Stimulated activated CD4-positive, alpha-beta T cell treated with anti-CD3 and anti-CD28 coated beads, Interleukin-4, amount 100 ng/mL, for 1 hour (primary cell): ENCODE measurements at places on chromosomes 12 and 14.
A peak's percentile ranks its signal among the peaks of the same experiment; 100 is the strongest.

DNA sequence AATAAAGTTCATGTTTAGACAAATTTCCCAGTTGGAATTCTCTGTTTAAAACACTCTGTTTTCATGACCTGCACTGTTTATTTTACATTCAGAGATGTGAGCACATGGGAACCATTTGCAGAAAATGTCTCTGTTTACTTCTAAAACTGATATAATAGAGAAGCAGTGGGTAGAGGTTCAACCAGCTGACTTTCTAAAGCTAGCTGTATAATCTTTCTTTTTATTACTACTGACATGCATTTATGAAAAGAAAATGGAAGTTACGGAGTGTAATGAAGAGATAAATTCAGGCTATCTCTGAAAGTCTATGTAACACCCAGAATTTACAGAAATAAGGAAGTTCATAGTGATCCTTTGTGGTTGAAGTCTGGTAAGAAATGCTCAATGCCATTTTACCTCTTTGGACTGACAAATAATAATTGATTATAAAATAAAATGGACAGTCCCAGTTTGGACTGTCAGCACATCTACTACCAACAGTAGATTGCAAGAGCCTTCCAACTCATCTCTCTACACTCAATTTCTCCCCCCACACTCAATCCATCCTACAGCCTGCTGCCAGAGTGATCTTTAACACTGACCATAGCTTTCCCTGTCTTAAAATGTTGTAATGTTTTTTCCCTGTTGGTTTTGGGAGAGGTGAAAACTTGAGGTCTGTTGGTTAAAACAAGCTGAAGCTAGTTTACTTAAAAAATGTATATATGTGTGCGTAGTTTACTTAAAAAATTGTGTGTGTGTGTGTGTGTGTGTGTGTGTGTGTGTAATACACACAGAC is 137.4 kb downstream of the AEBP2 start:
- DNase-seq: no peak

- DNase-seq: no peak
Observed at GRCh38 chr12:111355201-111355925, 13.5 kb downstream of the PHETA1 start.

DNA sequence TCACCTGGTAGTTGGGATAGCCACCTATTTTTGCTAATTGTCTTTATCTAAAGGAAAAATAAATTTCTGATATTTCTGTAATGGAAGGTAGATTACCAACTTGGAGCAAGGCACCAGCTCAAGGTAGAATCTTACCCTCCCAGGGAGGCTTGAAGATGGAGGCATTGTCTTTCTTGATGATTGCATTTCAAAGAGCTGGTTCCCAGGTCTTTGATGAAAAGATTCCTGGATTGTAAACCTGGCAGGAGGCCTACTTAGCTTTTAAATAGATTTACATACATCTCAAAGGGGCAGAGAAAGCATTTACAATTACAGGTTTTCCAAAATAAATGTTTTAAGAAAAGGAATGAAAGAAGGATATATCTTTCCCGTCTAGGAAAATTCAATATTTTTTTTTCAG is 729.2 kb downstream of the LRFN5 start:
- DNase-seq: no peak

DNA sequence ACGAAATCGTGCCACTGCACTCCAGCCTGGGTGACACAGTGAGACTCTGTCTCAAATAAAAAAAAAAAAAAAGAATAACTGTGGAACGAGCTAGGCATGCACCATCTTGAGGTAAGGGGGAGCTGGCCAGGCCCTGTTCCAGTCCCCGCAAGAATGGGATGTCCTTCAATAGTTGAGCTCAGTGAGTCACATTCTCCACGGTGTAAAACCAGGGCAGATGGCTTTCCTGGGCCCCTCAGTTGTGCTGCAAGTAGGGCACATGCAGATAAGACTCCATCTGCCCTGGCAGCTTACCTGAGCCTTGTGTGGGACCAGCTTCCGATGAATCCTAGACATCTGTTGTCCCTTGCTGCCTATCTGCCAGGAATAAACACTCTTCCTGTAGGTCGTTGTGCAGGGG is 312.1 kb downstream of the VRK1 start:
- no peak for DNase-seq

GRCh38 chr12:103969391-103969790 is 3.7 kb downstream of the TDG start:
- DNase-seq: no peak

- no peak for DNase-seq
Observed at GRCh38 chr12:110217996-110218674, 62.9 kb upstream of the ATP2A2 start.

GRCh38 chr12:26773313-26774104 is 59.5 kb downstream of the ITPR2 start:
- DNase-seq: no peak

GRCh38 chr12:98698603-98699463 is 53.7 kb downstream of the APAF1 start:
- peak; percentile 38 for DNase-seq

DNA sequence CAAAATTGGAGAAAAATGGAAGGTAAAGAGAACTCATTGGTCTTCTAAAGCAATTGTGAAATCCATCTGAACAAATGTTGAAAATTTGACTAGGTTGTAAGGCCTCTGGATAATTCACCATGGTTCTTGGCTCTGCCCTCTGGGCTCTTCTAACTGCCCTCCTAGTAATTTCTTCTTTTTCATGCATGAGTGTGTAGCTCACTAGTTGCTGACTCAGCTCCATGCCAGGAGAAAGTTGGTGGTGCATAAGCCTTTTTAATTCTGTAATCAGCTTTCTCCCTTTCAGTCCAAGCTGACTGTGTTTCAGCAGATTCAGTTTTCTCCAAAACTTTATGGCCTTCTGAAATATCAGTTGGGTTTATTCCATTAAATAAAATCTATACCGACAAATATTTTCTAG is 877.8 kb upstream of the ATXN7L3B start:
- DNase-seq: no peak

DNA sequence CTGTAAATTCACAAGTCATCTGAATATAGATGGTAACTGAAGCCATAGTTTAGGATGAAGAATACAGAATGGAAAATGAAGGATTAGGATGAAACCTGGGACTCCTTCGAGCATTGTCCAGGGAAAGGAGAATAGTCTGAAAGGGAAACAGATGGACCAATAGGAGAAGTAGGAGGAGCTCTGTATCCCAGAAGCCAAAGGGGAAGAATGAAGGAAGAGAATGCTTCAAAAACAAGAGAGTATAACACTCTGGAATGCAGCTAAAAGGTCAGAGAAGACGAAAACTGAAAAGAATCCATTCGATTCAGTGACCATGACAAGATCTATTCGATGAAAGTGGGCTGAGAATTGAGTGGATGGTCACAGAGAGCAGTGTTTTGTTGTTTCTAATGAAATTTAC is 1.0 kb downstream of the GMFB start:
- DNase-seq: no peak

DNA sequence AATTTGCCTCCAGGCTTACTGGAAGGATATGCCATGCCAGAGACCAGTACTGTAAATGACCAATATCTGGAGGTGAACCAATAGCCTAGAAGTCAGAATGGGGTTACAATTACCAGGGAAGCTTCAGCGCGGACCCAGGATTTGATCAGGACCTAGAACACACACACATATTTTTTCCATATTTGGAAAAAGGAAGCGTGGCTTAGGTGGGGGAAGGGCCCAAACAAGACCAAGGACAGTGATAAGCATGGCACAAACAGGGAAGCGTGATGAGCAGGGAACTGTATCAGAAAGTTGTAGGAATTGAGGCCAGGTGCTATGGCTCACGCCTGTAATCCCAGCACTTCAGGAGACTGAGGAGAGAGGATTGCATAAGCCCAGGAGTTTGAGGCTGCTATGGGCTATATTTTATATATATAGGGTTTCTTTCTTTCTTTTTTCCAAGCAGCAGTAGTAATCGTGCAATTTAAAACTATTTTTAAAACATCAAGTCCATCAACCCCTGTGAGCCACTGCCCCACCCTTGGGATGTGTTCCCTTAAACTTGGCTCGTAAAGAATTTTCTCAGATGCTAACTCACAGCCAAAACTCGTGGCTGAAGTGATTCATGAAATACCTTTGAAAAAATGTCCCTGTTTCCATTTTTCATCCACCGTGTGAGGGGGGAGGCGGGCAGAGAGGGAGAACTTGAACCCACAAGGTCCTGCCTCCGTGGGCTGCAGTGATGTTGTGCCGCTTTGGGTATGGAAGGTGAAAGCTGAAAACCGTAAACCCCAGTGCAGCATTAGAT is 16.7 kb downstream of the HRK start:
- no peak for DNase-seq

GRCh38 chr14:99254328-99255009 is 17.5 kb downstream of the BCL11B start:
- DNase-seq: no peak

DNA sequence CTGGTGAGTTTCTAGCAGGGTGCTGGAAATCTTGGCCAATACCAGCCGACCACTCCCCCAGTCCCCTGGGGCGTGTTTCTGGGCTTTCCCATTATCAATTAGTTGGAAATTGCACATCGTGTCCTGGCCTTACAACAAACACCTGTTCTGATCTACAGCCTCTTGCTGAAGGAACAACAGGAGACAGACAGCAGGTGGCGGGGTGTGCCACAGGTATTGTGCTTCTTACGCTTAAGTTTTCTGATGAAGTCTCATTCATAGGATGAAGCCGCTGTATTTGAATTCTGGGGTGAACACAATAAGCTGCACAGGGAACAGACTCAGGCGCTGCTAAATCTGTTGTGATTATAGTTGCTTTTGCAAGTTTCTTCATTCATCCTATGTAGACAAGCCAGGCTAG is 703 bp downstream of the HIGD1C start:
- DNase-seq: no peak

GRCh38 chr14:40525314-40525713 is 1081.4 kb upstream of the LRFN5 start:
- no peak for DNase-seq

GRCh38 chr14:80213602-80214001 is 2.3 kb upstream of the DIO2 start:
- DNase-seq: no peak

DNA sequence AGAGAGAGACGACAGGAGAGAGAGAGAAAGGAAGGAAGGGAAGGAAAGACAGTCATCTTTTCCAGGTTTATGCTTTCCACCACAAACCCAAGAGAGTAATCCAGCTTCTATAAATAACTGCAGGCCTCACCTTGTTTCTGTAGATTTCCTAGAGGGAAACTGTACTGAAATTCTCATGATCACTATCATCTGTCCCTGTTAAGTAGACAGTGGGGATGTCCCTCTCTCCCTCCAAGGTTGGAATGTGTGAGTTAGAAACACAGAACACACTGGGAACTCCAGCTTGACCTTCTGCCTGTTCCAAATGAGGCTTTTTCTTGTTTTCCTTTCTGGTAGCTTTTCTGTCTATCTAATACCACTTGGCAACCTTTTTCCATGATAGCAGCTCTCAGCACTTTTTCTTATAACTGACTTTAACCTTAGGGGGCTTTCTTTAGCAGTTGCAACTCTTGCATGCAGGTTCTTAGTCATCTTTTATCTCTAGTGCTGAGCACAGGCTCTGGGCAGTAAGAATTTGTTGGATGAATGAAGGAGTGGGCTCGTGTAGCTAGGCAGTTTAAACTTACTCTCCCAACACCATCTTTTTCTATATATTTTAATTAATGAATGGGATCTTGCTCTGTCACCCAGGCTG is 22.8 kb upstream of the FBXO33 start:
- no peak for DNase-seq

- no peak for DNase-seq
Observed at GRCh38 chr14:81455390-81455789, 55.3 kb upstream of the STON2 start.

- no peak for DNase-seq
Observed at GRCh38 chr14:77603654-77604255, 12.7 kb downstream of the SPTLC2 start.

- peak; percentile 73 for DNase-seq
Observed at GRCh38 chr12:47767216-47767724, 5.8 kb upstream of the SLC48A1 start.

GRCh38 chr12:93317227-93317626 is 60.5 kb upstream of the NUDT4 start:
- no peak for DNase-seq

GRCh38 chr12:123937707-123938591 is 34.7 kb downstream of the CCDC92 start:
- peak; percentile 29 for DNase-seq

DNA sequence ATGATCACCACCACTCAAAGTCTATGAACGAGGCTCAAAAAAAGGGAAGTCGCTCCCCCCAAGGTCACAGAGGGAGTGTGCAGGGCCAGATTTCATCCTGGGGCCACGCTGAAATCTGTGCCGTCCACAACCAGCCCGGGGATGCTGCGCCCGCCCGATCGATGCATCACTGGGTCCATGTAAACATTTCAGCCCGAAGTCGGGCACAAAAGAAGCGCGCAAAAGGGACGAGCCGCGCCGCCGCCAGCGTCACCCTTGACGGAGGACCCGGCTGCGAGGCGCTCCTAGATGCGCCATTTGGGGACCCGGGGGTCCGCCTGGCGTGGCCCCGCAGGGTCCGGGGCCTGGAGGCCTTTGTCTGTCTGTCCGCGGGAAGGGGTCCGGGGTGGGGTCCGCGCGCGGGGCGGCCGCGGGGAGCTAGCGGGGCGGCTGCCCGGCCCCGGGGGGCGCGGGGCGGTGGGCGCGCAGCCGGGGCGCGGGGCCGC is 503 bp downstream of the FBXO21 start:
- DNase-seq: peak; percentile 32

DNA sequence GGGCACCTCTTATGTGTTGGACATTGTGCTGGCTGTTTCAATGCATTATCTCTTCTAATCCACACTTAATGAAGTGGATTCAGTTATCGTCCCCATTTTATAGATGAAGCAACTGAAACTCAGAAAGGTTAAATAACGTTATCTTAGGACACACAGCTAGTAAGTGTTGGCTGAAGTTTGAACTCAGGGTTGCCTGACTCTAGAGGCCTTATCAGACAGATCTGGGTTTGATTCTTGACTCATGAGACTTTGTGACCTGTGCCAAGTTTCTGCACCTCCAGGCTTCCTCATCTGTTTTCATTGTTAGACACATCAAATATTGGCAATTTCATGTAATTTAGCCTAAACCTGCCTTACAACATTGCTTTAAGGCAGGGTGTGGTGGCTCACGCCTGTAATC is 18.2 kb upstream of the IRF2BPL start:
- DNase-seq: no peak

DNA sequence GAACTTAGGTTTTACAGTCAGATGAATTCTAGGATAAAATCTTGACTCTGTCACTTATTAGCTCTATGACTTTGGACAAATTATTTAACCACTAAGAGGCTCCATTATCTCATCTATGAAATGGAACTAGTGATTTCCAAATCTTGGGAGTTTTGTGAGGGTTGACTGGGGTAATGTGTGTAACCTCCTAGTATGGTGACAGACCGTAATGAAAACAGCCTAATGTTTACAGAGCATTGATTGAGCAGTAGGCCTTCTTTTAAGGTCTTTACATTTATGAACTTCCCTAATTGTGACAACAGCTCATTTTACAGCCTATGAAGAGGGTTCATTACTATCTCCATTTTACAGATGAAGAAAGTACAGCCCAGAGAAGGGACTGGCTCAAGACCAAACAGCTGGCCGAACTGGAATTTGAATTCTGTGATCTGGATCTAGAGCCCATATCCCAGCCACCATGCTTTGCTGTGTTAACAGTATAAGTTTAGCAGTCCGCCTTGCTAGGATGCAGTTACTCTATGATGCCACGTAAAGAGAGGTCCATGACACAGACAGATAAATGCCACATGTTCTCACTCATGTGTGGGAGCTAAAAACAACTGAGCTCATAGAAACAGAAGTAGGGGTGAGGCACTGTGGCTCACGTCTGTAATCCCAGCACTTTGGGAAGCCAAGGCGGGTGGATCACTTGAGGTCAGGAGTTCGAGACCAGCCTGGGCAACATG is 9.1 kb upstream of the FBXL14 start:
- no peak for DNase-seq

GRCh38 chr14:71103662-71104484 is 196.6 kb downstream of the PCNX1 start:
- DNase-seq: no peak
